Activated T-cell treated with anti-CD3 and anti-CD28 coated beads for 4 hours (primary cell): ENCODE measurements at places on chromosomes 16 and 17.

DNA sequence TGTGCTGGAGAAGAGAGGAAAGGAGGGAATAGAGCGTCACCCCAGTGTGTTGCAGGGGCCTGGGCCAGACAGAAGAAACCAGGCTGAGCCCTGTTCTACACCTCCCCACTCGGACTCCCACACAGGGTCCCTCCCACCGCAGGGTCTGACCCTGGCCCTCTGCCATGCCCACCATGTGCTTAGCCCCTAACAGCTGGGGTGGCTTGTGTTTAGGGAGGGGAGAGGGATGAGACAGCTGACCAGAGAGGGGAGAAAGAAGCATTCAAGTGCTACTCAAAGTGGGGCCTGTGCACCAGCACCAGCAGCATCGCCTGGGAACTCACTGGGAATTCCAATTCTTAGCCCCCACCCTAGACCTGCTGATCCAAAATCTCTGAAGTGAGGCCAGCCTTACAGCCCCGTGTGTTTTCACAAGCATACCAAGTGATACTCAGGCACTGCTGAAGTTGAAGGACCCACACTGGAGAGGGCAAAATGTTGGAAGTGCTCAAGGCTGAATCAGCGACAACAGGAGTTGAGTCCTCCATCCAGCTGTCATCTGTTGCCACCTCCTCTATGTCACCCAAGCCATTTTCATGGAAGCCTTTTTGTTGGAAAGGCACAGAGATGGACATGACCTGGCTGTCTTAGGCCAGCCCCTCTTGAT is 47.0 kb downstream of the FZD2 start:
- DNase-seq, result no peak

DNA sequence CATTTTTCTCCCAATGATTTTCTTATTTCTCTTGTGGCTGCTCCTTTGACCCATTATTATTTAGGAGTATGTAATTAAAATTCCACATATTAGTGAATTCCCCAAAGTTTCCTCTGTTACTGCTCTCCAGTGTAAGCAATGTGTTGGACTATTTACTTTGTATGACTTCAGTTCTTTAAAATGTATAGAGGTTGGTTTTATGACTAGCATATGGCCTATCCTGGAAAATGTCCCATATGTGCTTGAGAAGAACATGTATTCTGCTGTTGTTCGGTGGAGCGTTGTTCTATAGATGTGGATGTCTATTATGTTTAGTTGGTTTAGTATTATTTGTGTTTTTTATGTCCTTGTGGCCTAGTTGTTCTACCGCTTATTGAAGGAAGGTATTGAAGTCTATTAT is 6.0 kb upstream of the NT5M start:
- no peak for DNase-seq

DNA sequence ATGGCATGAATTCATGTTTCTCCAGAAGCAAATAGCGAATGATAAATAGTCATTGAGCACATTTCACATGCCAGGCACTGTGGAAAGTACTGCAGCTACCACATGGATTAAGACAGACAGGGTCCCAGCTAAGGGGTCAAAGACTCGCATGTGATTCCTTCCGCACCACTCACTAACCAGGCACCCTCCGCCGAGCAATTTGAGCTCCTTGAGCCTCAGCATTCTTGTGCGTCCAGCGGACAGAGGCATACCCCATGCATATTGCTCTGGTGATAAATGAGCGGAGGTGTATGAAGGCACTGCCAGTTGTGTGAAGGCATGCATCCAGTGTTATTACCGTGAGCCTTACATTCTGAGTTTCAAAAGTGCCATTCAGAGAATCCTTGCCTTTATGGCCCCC is 358.7 kb downstream of the HS3ST4 start:
- no peak for DNase-seq

- DNase-seq, result peak; percentile 21
Observed at GRCh38 chr16:11405331-11406176, 60.3 kb downstream of the RMI2 start.

DNA sequence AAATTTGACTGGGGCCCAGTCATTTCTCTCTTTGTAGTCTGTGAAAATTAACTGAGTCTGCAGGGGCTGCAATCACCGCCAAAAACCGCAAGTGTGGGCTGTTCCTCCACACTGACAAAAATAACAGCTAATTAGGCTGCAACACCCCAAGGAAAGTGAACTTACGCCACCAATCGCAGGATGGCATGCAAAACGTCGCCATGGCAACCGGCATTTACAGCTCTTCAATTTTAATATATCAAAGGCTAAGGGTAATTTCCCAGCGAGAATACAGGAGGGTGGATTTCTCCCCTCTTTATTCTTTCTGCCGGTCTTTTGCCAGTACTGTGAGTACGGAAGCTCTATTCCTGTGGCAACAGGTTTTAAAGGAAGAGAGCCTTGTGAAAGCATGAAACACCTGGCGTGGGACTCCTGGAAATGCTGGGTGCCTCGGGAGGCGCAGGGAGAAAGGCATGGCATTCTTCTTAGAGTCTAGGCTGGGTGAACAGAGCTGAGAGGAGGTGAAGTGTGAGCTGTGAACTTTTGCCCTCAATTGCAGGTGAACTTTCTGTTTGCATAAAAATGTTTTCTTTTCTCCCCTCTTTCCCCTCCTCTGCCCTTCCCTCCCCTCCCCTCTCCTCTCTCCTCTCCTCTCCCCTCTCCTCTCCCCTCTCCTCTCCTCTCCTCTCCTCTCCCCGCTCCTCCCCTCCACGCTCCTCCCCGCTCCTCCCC is 399.7 kb downstream of the XYLT1 start:
- peak; percentile 67 for DNase-seq

DNA sequence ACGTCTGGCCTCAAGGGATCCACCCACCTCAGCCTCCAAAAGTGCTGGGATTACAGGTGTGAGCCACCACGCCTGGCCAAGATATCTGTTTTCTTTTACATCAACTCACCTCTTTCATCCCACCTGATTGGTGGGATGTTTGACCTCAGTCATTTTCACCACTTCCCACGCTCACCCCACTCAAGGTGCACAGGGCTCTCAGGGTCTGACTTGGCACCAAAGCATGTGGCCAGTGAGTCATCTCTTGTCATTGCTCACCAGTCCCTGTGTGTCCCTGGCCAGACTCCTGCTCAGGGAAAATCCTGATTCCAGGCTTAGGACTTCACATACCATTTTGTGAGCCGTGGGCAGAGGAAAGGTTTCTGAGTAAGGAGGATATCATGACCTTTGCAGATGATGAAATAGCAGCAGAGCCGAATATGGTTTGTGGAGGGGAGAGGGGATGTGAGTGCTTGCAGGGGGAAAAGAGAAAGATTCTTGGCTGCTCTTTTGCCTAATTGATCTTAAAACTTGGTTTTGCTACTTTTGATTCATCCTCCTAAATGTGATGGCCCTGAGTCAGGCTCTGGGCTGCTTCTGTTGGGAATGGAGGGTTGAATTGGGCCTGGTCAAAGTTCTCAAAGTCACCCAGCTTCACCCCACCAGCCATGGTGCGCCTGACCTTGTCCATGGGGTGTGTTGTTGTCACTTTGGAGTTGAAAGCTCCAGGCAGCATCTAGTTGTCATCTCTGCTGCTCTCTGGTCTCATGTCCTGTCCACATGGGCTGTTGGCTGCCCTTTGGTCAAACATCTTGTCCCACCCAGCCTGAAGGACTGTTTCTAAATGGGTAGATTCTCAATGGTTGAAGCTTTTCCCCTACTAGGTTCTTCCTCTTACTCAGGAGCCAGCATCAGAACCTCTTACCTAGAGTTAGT is 6.0 kb upstream of the KCNH6 start:
- DNase-seq, result no peak

GRCh38 chr17:44087319-44087718 is 16.8 kb downstream of the G6PC3 start:
- DNase-seq, result no peak

- DNase-seq, result no peak
Observed at GRCh38 chr17:61476476-61477203, 24.4 kb downstream of the TBX4 start.

- no peak for DNase-seq
Observed at GRCh38 chr16:81752225-81752875, 26.7 kb upstream of the PLCG2 start.

- DNase-seq, result no peak
Observed at GRCh38 chr17:47621293-47622179, 28.2 kb upstream of the KPNB1 start.

- DNase-seq, result no peak
Observed at GRCh38 chr16:46850619-46851555, 19.9 kb upstream of the C16orf87 start.

- DNase-seq, result no peak
Observed at GRCh38 chr16:56115817-56116576, 75.3 kb upstream of the GNAO1 start.

- no peak for DNase-seq
Observed at GRCh38 chr17:17742133-17742621, 60.9 kb downstream of the RAI1 start.

DNA sequence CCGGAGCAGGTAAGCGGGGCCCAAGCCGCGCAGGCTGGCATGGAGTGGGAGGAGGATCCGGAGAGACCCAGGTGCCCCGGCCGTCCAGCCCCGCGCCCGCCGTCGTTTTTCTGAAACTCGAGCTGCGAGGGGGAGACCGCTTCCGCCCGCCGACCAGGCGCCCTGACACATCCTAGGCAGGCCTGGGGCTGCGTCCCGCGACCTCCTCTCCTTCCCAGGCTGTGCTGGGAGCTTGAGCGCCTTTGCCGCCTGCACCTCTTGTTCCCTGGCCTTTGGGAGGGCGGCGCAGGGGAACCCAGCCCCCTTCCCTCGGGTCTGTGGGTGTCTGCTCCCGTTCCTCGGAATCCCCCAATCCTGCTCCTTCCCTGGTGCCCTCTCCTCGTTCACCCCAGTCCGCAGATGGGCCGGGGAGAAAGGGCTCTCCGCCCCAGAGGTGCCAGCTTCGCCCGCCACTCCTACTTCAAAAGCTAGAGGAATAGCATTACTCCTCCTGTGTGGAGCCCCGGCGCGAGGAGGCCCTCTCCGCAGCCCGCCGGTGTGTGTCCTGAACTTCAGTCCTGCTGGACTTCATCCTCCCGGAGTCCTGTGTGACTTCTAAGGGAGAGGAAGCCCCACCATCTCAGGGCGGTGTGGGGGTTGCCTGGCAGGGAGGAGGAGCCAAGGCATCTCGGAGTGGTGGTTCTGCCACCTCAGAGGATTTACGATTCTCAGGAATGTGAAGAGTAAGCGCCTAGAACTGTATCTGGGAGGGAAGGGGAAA is 1.0 kb downstream of the NHERF1 start:
- DNase-seq, result no peak

DNA sequence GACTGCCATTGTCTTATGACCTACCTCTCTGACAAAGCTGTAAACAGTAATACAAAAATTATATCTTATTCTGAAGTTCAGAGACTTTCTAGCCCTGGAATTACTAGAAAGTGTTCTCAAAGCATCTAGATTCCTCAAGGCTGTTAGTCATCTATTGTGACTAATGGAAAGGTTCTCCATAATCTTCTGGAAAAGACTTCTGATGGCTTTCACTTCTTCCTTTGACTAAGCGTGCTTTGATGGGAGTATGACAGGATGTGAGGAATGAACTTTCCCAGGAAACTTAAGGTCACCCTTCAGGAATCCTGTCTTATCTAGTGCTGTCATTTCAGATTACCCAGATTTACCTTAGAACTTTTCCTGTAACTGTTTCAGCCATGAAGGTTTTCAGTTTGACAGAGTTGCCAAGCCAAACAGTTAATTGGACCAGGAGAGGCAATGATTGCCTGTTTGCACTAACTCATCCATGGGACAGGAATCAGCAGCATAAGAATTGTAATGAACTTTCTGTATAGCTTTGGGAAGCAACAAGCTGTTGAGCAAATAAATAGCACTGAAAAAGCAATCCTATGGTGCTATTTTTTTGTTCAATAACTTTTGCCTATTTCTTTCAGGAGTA is 43.5 kb downstream of the AP2B1 start:
- no peak for DNase-seq

- DNase-seq, result no peak
Observed at GRCh38 chr16:84985079-84986065, 26.0 kb downstream of the ZDHHC7 start.

DNA sequence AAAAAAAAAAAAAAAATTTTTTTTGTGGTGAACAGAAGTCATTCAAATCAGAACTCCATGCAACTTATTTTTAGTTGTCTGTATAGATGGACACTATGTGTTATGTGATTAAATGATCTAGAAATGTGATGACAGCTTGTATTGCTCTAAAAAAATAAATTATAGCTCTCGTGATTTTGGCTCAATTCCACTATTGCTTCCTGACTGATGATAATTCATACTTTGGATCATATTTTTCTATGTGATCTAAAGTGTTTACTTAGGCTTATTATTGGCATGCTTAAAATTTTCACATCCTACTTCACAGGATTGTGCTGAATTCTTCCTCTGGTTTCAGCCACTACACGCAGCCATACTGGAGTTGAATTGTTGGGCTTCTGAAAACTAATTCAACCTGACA is 76.8 kb downstream of the RPGRIP1L start:
- no peak for DNase-seq

DNA sequence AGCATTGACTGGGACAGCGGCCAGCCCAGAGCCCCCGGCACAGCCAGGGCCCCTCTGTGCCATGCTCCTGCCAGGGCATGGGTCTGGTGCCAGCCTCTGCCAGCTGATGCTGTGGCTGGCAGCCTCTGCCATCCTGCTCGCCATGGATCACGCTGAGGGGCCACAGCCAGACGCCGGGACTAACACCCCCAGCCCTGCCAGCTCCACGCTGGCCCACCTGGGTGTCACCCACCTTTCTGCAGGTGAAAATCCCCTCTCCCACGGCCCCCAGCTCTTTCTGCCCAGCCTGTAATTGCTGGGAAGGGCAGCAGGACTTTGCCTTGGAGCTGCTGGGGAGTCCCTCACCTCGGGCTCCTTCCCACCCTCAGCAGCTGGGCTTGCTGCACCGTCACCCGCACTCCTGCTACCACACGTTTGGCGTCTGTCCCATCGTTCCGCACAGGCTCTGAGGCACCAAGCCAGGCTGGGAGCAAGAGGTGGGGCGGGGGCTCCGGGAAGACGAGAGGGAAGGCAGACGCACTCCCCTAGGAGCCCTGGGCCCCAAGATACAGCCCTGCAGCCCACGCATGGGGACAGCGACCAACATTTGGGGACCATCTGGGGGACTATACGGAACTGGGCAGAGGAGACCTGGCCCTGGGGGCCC is 42.0 kb upstream of the ACSF3 start:
- no peak for DNase-seq

GRCh38 chr17:67443931-67444595 is 67.0 kb downstream of the PITPNC1 start:
- no peak for DNase-seq

DNA sequence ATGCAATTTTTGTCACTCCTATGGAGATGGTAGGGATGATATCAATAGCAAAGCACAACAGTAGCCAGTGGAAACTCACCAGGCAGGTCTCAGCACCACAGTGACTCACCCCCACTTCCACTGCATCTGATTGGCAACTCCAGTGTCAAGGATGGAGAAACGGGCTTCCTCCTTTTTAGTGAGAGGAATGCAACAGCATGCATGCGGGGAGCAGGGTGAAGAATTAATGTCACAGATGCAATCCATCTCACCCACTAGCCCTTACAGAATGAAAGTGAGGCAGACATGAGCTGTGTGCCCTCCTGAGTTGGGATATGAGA is 467.0 kb upstream of the C16orf82 start:
- DNase-seq, result no peak
